ENCODE measurements at places on chromosomes 1 and 21.

DNA sequence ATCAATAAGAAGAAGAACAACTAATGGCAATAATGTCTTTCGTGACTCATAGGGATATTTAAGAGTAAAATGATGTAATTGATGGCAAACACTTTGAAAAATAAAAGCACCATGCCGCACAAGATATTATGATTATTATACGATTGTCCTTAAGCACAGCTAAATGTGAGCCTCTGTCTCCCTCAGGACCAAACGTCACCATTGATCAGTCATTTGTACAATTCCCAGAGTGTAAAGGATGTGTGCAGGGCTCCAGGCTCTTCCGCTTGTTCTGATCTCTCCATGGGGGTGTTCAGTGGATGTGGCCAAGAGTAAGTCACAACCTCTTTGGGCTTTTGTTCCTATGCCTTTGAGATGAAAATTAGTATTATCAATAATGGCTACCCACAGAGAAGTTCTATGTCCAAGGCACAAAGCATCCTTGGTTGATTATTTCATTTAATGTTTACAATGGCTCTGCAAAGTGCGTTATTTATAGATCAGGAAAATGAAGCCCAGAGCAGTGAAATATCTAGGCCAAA is 17.7 kb upstream of the C1orf87 start:
- no peak for DNase-seq

DNA sequence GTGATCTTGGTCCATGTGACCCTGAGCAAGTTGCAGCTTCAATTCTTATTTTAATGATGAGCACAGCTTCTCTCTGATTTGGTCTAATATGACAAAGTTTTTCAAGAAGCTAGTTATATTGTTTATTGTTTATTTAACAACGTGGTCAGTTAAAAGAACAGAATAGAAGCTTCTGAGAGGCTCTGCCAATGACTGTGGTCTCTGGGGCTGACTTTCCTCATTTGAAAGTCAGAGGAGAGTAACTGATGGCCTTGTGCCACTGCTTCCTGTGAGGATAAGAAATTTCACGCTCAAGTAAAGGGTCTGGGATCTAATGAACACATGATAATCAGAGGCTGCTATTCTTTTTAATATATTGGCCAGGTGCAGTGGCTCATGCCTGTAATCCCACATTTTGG is 7.3 kb downstream of the HHIPL2 start:
- DNase-seq, result no peak

DNA sequence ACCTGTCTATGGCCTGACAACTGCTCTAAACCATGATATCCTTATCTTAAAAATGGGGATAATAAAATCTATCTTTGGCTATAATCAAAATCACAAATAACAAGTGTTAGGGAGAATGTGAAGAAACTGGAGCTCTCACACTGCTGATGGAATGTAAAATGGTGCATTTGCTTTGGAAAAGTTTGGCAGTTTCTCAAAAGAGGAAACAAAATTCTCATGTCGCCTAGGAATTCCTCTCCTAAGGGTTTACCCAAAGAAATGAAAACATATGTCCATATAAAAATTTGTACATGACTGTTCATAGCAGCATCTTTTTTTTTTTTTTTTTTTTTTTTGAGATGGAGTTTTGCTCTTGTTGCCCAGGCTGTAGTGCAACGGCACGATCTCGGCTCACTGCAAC is 64.3 kb downstream of the ZNF281 start:
- DNase-seq, result no peak

DNA sequence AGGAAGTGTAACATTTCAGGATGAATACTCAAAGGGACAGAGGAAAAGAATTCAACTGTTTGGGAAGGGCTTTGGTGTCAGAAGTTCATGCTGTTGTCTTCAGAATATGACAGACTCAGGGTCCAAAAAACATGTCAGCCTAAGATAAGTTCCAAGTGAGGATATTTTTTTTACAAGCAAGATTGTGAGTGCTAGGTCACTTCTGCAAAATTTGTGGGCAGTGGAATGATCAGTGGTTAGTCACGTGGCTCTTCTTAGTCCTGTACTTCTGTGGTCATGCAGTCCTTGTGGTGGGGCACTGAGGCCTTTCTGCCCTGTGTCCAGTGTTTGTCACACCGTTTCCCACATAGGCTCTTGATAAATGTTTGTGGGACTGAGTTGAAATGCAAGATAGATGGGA is 5.2 kb downstream of the RGL1 start:
- no peak for DNase-seq

- no peak for DNase-seq
Observed at GRCh38 chr1:206497774-206498173, 9.6 kb upstream of the RASSF5 start.

- no peak for DNase-seq
Observed at GRCh38 chr21:28712411-28712810, 280.3 kb downstream of the LTN1 start.

DNA sequence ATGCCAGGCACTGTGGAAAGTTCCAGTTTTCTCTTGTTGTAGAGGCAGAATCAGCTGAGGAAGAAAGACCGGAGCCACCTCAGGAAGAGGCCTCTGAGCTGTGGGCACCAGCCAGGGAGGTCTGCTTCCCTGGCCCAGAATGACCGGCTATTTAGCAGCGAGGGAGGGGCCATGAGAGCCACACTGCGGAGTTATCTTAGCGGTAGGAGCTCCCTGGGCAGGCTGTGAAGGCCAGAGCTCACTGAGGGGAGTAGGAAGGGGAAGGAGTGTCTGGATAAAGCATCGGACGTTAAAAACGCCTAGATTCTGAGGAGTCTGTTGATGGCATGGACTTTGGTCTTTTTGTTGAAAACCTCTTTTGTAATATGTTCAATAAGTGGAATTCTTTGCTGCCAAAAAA is 36.5 kb downstream of the TSEN15 start:
- no peak for DNase-seq

- DNase-seq, result no peak
Observed at GRCh38 chr1:212196355-212196754, 88.9 kb upstream of the PPP2R5A start.

GRCh38 chr1:208433086-208433485 is 188.9 kb upstream of the PLXNA2 start:
- DNase-seq, result no peak

- no peak for DNase-seq
Observed at GRCh38 chr21:42859891-42860230, 19.5 kb downstream of the WDR4 start.

DNA sequence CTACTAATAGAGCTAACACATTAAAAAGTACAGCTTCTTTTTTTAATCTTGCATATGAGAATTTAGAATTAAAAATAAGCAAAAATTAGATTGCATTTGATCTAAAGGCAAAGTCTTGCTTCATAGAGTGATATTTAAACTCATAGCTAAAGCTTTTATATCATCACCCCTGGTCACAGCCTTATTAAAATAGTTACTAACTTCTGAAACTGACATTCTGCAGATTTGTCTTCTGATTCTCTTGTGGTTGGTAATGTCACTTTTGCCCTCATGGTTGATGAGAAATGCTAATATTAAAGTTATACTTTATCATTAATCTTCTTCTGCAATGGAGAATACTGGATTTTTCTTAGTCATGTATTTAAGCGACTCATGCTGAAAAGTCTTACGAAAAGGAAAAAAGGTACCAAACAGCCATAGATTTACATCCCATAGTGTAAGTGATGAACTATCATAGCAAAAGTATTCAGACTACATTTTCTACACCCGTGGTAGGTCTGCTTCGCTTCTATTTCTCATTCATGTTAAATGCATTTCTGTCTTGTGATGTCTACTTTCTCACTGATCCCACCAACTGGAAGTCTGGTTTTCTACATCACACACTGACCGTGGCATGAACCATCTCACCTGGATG is 330.5 kb upstream of the B3GALT2 start:
- DNase-seq, result no peak

DNA sequence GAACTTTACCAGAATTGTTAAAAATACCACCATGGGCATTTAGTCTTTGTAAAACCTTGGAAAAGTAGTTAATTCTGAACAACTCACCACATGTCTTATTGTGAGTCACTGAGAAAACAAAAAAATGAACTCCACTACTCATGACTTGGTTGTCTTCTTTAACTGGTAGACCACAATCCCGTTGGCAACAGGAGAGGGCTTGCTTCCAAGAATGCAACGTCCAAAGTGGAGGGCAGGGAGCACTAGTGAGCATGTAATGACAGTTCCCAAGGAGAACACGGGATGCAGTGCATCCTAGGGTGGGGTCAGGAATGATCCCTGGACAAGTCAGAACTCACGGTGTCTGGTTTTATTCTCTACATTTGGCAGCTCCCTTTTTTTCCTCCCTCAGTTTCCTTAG is 15.2 kb upstream of the HMCN1 start:
- DNase-seq, result no peak

DNA sequence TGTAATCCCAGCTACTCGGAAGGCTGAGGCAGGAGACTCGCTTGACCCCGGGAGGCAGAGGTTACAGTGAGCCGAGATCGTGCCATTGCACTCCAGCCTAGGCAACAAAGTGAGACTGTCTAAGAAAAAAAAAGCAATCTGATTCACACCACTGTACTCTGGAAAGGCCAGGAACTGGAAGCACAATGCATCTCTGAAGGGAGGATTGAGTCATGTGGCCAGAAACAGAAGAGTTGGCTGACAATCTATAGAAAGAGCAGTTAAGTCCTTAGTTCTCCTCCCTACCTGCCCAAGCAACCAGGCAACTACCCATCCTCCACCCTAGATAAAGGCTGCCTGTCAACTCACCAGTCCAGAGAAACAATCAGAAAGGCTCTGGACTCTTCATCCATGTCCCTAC is 45.9 kb downstream of the PIK3R3 start:
- DNase-seq, result no peak

GRCh38 chr1:113980110-113980509 is 836 bp downstream of the OLFML3 start:
- no peak for DNase-seq

DNA sequence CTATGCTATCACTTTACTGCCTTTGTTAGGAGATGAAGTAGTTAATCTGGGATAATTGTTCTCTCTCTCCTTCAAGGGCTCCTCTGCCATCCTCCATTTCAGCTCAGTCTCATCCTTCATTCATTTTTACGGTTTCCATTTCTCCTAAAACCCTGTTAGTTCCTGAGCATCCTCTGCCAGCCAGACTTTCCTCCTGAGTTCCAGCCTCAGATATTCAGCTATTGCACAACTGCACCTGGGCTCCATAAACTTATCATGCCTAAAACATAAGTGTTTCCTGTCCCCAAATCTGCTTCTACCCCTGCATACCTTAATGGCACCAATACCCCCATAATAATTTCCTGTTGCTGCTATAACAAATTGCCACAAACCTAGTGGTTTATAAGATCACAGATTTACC is 39.6 kb upstream of the SOX13 start:
- no peak for DNase-seq

- DNase-seq, result peak; percentile 79
Observed at GRCh38 chr1:41662061-41662764, 177.7 kb upstream of the EDN2 start.

DNA sequence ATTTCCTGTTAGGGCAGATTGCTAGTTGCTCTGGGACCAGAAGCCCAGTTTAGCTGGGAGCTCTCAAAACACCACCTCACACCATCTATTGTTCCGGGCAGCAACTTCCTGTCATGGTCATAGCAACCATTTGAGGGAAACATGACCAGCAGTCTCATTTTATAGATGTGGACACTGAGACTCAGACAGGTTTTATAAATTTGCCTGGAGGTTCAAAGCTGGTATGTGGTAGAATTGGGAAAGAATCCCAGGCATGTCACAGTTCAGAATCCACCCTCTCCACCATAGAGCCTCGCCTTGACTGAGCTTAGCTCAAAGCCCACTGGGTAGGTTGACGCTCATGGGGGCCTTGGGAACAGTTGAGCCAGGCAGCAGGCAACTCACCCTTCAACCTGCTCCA is 14.0 kb upstream of the TRIM67 start:
- DNase-seq, result no peak

DNA sequence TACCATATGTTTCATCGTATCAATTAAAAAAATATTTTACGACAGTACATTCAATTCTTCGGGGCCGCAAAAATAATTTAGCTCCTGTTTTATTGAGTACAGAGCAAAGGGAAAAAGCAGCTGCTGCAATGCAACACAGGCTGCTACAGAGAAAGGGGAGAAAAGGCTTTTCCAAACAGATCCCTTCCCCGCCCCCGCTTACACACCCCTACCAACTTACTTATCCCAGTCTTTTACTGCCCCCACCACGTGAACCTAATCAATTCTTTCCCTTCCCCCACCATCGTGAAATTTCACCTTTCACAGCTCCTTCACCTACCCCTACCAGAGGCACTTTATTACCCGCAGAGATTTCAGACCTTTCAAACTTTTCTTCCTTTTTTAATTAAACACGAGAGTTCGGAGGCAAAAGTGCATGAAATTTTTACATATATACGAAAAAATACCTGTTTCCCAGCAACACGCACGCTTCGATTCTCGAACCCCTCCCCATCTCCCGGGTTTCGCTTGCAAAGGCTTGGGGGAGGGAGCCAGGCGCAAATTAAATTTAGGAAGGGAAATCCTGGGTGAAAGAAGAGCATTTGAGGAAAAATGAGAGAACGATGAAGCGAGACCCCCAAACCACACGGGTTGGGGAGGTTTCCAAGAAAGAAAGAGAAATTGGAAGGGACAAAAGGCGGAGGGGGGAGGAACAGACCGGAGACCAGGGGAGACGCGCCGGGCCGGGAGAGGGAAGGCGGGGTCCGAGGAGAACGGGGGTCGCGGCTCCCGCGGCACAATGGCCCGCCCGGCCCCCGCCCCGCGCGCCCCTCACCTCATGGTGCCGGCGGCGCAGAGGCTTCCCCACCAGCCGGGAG is 823 bp downstream of the ENAH start:
- peak; percentile 13 for DNase-seq

- DNase-seq, result no peak
Observed at GRCh38 chr1:112026501-112026900, 37.0 kb upstream of the KCND3 start.

GRCh38 chr1:115807723-115808122 is 33.2 kb downstream of the NHLH2 start:
- DNase-seq, result peak; percentile 13

DNA sequence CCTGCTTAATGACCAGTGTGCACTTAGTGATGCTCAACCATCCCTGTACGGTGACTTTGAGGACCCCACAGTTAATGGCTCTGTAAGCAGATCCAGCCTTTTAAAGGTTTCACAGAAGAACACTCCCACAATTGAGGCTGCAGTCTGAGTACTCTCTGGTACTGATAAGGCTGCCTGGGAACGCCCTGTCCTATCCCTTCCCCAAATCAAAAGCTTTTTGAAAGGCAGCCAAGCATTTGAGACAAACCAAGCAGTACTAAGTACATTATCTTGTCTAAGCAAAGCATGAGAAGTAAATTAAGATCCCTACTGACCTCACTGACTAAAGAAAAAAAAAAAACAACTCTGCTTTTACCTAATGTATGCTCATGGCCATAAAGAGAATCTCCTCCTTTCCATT is 60.7 kb downstream of the SH3GLB1 start:
- no peak for DNase-seq

DNA sequence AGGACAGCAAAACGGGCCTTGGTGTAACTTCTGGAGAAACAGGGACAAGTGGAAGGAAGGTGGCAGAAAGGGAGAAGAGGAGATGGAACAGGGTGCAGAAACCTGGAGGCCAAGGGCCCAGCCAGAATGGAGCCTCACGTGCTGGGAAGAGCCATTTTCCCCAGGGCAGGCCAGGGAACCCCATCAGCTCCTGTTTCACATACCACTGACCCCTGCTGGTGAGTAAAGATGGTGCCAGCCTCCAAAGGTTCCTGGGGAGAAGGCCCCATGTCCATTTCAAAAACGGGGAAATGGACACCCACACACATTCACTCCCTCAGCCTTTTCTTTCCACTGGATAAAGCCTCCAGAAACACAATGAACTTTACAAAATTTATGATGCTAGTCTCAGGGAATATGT is 57.6 kb upstream of the JUN start:
- no peak for DNase-seq

GRCh38 chr1:19096036-19096833 is 113.8 kb downstream of the UBR4 start:
- no peak for DNase-seq

GRCh38 chr1:191882870-191883269 is 275.4 kb upstream of the RGS18 start:
- no peak for DNase-seq
